ENCODE measurements at places on chromosomes 7 and 10.

DNA sequence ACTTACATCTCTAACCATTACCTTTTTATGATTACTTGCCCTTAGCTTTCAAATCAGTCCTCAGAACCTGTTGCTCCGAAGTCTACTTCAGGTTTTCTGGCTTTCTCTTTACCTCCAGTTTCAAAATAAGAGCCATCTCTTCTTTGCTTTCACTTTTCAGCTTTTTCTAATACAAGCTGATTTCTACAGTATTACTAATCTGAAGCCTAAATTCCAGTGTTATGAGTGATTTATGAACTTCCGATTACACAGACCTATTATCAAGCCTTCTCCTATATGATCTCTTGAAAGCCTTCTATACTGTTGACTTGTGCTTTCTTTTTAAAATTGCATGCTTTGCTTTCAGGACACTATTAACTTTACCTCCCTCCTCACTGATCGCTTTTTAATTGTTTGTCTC is 1307.8 kb upstream of the CELF2 start:
- DNase-seq, result no peak

DNA sequence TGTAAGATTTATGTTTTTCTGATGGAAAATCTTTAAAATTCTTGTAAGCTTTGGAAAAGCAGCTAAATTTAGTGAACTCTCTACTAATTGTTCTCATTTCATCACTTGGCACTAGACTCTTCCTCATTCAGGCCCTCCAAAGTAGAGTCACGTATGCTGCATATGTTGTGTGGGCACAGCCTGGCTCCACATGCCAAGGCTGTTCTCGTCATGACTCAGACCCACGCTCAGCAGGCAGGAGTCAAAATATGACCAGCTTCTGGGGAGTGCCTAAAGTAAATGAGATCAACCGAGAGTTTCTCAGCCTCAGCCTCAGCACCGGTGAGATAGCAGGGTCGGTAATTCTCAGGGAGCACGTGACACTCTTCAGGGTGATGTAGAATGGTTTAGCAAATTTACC is 1672.9 kb downstream of the REEP3 start:
- no peak for DNase-seq

GRCh38 chr7:14630048-14630447 is 272.5 kb downstream of the DGKB start:
- DNase-seq, result no peak

DNA sequence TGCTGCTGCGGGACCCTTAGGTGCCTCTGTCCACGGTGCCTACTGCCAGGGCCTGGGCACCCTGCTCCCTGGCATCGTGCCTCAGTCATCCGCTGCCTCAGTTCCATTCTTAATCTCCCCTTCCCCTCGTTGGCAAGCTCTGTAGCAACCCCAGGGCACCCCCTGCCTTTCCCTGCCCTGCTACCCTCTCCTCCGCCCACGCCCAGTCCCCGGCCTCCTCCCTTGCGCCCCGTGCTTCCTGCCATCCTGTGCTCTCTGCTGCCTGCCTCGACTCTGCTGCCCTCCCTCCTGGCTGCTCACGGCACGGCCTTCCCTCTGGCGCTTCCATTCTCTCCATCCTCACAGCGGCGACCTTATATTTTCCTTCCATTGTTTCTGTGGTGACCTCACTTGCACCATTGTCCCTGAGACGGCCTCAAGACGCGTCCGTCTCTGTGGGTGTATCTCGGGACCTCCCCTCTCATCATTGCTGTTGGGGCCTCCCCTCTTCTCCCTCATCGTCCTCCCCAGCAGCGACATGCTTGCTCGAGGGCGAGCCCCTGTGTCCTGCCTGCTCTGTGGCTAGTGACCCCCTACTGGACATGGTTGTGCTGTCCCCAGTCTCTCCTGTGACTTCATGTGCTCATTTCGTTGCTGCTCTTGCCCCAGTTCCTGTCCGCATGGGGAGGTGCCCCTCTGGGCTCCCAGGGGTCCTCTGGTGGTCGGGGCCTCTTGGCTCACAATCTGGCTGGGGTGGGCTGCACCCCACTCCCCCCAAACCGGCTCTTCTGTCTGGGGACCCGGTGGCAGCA is 35.3 kb downstream of the AGAP3 start:
- DNase-seq, result no peak

DNA sequence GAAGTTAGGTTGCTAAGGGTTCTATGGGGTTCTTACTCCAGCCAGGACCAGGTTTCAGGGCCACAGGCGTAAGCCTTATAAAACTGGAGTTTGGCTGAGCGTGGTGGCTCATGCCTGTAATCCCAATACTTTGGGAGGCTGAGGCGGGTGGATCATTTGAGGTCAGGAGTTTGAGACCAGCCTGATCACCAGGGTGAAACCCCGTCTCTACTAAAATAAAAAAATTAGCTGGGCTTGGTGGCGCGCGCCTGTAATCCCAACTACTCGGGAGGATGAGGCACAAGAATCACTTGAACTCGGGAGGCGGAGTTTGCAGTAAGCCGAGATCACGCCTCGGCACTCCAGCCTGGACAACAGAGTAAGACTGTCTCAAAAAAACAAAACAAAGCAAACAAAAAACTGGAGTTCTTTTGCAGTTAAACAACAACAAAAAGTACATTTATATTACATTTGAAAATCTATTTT is 347 bp upstream of the RRP12 start:
- no peak for DNase-seq

DNA sequence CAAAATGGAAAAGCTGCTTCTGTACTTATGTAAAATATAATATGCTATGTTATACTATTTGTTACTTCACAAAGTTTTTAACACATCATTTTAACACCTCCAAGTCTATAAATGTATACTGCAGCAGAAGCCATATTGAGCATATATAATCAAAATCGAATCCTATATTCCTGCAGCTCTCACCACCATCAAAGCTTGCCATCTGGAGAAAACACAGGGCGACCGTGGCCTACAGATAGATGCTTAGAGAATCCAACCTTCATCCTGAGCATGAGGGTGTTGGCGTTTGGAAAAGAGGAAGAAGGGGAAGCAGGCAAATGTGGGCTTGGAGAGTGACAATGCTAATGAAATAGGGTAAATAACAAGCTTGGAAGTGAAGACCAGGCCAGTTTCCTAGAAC is 258.8 kb upstream of the IMMP2L start:
- no peak for DNase-seq

DNA sequence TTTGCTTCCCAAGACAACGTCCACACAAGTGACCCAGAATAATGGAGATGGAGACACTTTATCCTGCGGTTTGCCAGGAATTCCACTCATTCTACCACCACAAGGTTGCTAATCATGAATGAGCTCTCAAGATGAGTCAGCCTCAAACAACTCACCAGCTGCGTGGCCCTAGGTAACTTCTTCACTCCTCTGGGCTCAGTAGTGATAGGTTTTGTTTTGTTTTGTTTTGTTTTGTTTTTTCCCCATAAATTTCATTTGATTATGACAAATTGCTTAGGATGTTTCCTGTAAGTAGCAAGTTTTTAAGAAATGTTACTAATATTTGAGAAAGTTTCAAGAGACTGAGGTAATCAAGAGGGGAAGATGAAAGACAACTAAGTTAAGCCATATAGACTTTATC is 286.8 kb downstream of the PARD3 start:
- DNase-seq, result no peak

GRCh38 chr10:63544418-63544817 is 23.2 kb downstream of the REEP3 start:
- no peak for DNase-seq

GRCh38 chr7:148397551-148397950 is 193.0 kb upstream of the C7orf33 start:
- no peak for DNase-seq

- no peak for DNase-seq
Observed at GRCh38 chr10:68832601-68833000, 5.3 kb downstream of the STOX1 start.

- DNase-seq, result no peak
Observed at GRCh38 chr10:33303988-33304387, 30.5 kb downstream of the NRP1 start.

DNA sequence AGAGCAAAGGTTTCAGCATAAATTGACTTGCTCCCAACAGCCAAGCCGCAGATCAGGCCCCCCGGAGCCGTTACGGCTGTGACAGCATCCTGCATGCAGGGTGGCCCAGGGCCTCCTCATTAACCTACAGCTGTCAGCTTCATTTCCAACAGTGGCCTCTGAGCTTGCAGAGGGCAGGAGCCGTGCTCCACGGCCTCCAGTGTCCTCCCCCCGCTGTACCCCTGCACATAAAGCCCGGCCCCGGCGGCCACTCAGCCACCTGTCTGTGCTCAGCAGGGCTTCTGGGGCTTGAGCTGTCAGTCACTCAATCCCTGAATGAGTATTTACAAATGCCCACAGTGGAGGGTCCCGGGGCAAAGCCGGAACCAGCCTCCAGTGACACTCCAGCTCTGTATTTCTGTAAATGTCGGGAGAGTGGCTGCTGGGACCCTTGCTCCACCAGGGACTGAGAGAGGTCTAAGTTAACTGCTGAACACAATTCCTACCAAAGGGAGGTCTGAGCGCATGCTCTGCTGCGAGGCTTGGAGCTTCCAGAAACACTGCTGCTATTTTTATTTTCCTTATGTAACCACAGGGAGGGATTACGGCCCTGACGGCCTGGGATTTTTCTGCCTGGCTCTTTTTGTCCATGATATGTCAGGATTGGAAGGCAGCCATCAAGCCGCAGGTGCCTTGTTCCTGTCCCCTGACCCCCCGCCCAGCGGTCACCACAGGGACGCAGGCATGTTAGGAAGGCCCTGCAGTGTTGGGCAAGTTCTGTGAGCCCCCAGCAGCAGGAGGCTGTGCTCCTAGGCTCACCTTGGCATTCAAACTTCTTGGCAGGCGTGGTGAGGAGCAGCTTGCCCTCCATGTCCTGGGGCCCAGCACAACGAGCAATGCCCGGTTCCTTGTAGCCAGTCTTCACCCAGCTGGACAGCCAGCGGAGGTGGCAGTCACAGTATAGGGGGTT is 165.0 kb downstream of the SLIT1 start:
- DNase-seq, result no peak

- no peak for DNase-seq
Observed at GRCh38 chr7:112138325-112138852, 67.8 kb downstream of the DOCK4 start.

DNA sequence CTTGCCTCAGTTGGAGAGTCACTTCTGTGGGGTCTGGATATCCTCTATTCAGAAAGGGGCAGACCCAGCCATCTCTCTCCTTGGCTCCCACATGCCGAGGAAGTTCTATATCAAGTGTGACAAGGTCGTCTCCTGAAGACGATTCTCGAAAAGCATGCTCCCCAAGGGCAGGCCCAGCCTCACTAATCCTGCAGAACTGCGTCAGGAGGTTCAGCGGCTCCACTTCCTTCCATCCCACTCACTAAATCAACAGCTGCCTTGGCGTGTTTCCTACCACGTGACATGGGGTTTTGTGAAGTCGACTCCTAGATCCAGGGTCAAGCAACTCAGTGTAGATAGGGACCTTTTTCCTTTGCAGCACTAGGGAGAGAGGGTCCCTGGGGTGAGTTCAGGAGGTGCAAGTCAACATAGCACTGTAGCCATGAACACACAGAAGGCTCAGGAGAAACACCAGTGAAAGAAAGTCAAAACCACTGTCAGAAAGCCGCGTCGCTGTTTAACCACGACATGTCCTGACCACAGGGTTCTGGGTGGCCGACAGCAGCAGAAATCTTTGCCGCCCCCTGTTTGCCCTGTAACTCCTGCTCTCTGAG is 156.4 kb downstream of the PRPF18 start:
- DNase-seq, result no peak

DNA sequence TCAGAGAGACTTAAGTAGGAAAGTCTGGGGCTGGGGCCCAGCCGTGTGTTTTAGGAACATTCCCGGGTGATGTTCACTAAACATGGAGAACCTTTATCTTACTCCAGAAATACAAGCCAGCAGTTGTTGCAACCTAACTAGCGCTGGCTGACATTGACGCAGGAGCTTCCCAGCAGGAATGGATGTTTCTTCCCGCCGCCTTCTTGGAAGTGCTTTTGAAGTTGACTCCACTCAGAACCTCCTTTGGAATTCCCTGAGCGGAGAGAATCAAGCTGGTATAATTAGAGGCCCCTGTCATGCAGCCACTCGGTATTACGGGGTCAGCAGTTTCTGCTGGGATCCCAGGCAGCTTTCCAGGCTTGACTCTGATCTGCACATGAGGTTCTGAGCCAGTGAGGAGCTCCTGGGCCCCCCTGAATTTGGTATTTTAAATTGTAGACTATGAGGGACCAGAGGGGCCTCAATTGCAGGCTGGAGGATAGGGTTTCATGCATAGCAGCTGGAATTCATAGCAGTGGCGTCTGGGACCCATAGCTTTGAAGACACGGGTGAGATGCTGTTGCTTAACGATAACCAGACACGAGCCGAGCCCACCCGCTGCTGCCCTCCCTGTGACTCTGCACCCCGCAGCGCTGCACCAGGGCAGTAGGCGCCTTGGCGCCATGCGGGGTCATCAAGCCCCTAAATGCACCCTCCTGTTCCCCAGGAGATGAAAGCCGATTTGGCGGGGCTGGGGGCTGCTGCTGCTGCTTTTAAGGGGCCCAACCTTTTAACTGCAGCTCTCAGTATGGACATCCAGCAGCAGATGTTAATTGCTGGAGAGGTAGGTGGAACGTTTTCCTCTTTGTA is 61.8 kb downstream of the EEPD1 start:
- DNase-seq, result no peak

- DNase-seq, result no peak
Observed at GRCh38 chr7:94029976-94030375, 25.8 kb upstream of the BET1 start.

GRCh38 chr10:122140461-122140902 is 130.6 kb upstream of the BTBD16 start:
- DNase-seq, result no peak

DNA sequence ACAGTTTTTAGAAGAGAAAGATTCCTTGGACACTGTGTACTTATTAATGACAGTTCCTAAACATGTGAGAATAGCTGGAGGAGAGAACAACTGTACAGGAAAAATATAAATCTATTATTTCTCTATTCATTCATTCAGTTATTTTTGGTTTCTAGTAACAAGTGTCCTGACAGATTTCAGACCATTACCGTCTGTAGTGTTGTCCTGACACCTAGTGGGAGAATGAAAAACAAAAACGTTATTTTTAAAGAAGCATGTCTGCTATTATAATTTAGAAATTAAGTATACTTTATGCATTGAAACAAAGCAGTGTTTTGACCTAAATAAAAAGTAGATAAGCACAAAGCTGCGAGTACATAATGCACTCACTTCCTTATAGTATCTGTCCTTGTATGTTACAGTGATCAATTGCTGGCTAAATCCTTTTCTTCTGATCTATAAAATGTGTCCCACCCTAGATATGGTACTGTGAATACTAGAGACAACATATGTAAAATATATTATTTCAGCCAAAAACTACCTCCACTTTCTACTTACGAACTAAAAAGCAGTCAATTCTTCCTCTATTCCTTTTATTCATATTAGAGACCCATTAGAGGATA is 575.6 kb downstream of the ARL4A start:
- no peak for DNase-seq

- DNase-seq, result no peak
Observed at GRCh38 chr10:73983096-73984047, 14.5 kb upstream of the VCL start.
